Fibroblast of skin of abdomen (primary cell): ENCODE measurements at places on chromosomes 5 and 9.
A peak's percentile ranks its signal among the peaks of the same experiment; 100 is the strongest.

DNA sequence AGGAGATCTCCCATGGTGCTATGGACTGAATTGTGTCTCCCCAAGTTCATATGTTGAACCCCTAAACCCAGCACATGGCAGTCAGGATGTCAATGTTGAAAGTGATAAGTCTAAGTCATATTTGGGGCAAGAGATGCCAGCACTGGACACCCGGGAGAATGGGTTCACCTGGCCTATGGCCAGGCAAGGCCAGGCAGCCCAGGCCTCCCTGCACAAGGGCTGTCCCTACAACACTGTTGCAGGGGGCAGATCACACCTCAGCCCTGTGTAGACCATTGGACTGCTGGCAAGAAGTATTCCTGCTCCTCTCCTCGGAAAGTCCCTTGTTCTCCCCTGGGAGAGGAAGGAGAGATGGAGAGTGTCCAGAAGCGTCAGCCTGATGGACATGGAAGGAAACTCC lies 240.5 kb downstream of the GADD45G start:
- DNase-seq = no peak

DNA sequence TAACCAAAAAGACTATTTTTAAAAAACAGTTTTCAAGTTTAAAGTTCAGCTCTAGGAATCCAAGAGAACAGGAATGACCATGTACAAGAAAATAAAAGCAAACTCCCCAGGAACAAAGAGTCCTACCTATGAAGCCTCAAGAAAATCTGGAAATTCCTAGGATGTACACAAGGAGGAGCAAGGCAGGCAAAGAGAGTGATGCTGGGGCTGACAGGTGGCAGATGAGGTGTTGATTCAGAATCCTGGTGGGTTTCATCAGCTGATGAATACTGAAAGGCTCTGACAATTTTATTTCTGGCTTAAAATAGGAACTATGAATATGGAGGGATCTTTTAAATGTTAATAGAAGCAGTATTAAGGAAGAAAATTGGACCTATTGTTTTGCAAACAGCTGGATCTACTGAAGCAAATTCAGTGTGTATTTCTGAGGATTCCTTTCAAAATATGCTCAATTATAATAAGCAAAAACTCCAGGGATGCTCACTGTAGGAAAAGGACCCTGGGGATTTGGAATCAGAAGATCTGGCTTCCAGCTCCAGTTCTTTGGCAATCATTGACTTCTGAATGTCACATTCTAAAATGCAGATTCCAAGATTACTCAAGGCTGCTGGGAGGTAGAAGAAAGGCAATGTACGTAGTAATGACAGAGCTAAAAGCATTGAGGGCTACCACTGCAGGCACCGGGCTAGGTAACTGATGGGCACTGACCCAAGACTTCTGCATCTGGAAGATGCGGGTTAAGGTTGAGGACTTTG lies 28.0 kb upstream of the SH3RF2 start:
- no peak for DNase-seq

DNA sequence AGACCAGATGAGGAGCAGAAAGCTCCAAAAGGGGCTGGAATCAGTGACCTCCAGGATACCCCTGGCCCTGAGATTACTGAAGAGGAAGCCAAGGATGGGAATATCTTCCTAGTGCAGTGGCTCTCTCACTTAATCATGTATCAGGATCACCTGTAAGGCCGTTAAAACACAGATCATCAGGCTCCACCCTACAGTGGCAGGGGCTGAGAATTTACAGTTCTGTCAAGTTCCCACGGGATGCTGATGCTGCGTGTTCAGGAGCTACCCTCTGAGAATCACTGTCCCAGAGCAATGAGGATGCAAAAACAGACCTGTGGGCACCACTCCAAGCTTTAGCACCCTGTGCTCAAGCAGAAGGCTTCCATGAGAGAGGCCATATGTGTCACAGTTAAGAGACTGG lies 291.9 kb downstream of the ASTN2 start:
- no peak for DNase-seq

GRCh38 chr5:74679966-74680365 lies 5.1 kb upstream of the HEXB start:
- peak; percentile 23 for DNase-seq

GRCh38 chr5:173764332-173765028 lies 123.7 kb upstream of the CPEB4 start:
- peak; percentile 93 for DNase-seq

- DNase-seq = peak; percentile 81
These were observed 19.5 kb upstream of the GOLPH3 start for GRCh38 chr5:32193591-32193990.

GRCh38 chr9:126421567-126422428 lies 95.2 kb downstream of the MVB12B start:
- no peak for DNase-seq

DNA sequence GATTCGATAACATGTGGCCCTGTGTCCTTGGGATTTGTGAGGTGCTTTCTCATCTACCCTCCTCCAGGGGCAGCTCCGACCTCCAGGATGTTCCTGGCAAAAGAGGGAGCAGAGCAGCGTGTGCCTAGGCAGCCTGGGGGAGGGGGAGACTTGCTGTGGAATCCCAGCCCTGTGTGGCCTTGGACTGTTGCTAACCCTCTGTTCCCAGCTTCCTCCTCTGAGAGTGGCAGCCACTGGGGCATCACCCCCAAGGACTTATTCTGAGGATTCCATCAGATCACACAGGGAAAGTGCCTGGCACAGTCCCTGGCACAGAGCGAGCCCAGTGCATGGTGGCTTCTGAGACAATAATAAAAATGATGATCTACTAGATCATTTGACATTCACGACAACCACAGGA lies 265.1 kb upstream of the MVB12B start:
- DNase-seq = no peak
